Aorta (tissue), 5 donors: ENCODE measurements at places on chromosomes 1 and 21. TPM values are rescaled to one million over a fixed set of nuclear protein-coding genes. Genes with fewer than 3 reads are reported as not detected.

NUP210L gene
- 0.16 TPM for total RNA-seq

GPR52 gene
- 3.4 TPM for total RNA-seq

YOD1 gene
- 5.5 TPM for total RNA-seq

VHLL gene
- total RNA-seq = not detected
